Ecto neural progenitor cell (in vitro differentiated cells): ENCODE measurements at places on chromosomes 16 and 17.

GRCh38 chr17:35795007-35795870 is at the start of gene MMP28:
MMP28 (minus strand) TSS chr17:35795641; CDS start chr17:35795377, 264 bp downstream.
- peak; percentile 80 for DNase-seq

DNA sequence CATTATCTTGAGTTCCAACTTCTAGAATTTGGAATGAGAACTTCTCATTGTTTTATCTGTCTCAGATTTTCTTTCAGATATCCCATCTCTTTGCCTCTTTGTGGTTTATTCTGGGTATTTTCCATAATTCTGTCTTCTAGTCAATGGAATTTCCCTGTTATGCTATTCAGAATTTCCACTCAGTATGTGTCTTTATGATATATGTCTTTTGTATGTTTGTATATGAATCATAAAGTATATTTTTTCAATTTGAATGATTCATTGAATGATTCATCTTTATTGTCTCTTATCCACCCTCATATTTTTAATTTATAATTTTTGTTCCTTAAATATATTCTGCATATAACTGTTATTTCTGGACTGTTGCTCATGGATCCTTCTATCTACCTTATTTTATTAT is 729.7 kb upstream of the GOT2 start:
- no peak for DNase-seq

- no peak for DNase-seq
Observed at GRCh38 chr16:22721511-22722100, 92.4 kb upstream of the HS3ST2 start.

DNA sequence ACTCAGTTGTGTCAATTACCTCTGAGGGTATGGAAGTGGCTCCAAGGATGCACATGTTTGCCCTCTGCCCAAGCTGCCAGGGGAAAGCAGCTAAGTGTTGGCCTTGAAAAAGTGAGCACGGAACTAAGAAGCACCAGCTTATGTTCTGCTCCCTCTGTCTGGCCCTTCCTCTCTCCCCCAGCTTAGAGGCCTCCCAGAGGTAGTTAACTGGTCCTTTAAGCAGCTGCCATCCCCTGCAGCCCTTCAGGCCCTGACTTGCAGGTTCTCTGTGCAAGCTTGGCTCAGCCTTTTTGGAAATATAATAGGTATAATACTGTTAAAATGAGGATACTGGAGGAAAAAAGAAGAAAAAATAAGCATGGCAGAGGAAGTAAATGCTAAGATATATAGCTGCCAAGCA is 7.0 kb upstream of the UBE2Z start:
- DNase-seq = no peak

DNA sequence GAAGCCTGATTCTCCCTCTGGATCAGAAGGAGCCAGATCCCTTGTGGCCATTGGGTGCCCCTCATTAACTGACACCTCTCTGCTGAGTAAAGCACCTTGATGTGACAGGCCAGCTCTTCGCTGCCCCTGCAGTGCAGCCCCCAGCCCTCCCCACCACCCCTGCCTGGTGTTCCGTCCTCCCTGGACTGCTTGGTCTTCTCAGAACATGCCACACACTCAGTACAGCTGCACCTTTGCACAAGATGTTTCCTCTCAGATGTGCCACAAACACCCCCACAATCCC is 20.2 kb downstream of the GOSR2 start:
- no peak for DNase-seq

- no peak for DNase-seq
Observed at GRCh38 chr16:89009343-89010209, 32.6 kb upstream of the CBFA2T3 start.

DNA sequence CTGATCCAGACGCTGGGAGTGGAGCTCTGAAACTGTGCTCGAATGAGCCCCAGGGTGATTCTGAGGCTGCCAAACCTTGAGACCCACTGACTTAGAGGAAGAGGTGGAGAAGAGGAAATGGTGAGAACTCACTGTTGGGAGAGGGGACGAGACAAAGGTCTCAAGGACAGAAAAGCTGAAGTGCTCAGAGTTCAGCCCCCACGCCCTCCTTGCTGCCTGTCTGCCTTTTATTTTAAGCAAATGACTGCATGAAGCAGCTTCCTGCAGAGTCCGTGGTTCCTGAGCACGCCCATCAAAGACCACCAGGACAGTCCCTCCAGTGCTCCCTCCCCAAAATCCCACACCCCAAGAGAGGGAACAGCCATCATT is 20.4 kb downstream of the COTL1 start:
- DNase-seq = no peak

DNA sequence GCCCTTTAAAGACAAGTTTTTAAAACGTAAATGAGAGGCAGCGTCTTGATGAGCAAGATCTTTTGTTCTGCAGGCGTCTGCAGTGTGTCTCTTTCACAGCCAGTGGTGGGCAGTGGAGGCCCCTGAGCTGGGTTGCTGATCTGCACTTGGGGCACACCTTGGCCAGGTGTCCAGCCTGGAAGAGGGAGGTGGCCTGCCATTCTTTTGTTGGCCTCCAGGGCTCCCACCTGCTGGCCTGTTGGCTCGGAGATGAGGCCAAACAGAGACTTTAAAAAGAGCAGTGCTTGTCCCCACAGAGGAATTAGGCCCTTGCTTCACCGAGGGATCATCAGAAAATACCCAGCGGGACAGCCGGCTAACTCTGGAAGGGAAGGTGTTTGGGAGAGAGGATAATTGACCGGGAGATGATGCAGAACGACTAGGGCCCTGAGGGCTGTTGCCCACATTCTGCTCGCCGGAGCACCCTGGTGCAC is 145.9 kb upstream of the PLCG2 start:
- DNase-seq = no peak

GRCh38 chr17:50464736-50465135 is 3.9 kb downstream of the CHAD start:
- DNase-seq = no peak

GRCh38 chr17:57860414-57860999 is 10.7 kb upstream of the MRPS23 start:
- DNase-seq = no peak

DNA sequence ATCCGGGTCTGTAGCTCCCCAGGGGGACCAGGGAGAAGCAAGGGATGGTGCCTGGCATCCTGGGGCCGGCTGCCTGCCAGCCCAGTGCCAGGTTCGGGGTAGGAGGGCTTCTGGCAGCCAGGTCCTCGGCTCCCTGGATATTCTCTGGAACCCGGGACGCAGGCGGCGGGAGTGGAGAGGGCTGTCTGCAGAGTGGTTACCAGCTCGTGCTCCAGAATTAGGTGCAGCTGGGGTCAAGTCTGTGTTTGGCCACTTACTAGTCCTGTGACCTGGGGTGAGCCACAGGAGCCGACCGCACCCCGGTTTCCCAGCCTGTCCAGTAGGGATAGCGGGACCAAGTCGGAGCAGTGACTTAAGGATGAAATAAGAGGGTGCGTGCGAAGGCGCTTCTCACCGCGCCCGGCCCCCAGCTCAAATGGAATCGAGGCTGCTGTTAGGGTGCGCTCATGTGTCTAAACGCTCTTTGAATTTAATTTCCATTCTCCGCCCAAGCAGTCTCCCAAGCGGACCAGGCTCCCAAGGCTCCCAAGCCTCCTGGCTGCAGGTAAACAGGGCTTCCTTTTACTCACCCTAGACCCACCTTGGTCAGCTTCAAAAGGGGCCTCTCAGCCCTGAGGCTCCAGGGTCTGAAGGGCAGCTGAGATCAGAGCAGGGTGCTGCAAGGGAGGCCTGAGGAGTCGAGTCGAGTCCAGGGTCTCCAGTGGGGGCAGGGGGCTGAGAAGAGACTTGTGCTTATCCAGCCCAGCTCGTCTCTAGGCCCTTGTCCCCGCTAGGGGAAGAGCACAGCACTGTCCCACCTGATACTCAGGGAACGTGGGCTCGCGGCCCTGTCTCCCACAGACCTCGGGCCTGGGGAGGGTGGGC is 28.3 kb upstream of the ZNF469 start:
- no peak for DNase-seq

DNA sequence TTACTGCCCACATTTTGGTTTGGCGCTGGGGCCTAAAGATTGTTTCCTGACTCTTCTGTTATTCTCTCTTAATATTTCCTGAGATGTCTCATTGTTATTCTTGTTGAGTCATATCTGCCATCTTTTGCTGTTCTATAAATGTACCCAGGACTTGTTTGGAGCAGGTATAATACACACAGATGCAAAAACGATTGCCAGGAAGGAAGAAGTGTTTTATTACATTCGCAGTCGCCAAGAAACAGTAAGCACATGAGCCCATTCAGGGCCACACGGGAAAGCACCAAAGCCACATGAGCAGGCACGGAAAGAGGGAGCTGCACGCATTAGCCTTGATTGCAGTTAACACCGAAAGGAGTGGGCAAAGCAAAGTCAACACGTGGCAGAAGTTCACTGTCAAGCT is 70.2 kb downstream of the ARHGAP44 start:
- DNase-seq = no peak

DNA sequence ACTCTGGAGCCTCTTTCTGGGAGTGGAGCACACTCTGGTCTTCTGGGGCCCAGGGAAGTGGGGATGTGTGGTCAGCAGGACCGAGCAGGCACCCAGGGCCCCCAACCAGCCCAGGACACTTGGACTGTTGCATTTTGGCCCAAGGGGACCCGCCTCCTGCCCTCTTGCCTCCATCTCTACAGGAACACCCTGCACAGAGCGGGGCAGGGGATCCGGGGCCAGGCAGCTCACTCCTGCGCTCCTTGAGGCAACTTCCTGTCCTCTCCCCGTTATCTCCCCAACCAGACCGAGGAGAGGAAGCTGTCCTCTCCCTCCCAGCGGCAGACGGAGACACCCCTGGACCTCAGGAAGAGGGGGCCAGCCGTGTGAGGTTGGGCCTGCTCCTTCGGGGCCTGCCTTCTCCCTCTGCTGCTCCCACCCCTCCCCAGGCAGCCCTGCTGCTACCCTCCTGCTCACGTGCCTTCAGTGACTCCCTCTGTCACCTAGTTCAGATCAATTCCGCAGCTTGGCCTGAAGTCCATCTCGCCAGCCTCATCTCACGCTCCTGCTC is 10.0 kb upstream of the ATP2A3 start:
- DNase-seq = no peak

DNA sequence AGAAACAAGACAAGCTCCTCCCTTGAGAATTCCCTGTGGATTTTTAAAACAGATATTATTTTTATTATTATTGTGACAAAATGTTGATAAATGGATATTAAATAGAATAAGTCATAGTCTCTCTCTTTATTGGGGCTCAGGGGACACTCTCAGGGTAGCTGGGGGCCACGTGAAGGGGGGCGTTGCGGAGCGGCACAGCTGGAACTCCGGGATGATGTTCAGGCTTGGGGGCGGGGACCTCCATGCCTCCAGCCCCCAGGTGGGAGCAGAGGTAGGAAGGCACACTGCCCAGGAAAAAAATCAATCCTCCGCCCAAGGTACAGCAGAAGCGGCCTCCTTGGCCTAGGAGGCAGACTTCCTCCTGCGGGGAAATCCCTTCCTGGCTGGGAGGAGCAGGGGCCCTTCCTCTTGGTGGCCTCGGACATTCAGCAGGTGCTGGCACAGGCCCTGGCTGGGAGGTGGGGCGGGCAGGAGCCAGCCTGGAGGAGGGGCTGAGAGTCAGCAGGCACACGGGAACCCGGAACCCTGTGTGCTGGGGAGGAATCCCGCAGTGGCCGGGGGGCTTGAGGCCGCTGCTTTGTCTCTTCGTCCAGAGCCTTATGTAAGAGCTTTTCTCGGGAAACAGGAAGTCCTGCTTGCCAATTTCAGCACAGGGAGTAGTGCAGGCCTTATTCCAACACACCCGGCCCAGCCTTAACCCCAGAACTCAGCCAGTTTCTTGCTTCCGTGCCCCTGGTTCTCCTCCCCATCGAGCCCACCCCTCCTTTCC is 591 bp upstream of the TNFSF13 start:
- DNase-seq = no peak

GRCh38 chr17:81511554-81511803 is 1.1 kb downstream of the ACTG1 start:
- DNase-seq = no peak

DNA sequence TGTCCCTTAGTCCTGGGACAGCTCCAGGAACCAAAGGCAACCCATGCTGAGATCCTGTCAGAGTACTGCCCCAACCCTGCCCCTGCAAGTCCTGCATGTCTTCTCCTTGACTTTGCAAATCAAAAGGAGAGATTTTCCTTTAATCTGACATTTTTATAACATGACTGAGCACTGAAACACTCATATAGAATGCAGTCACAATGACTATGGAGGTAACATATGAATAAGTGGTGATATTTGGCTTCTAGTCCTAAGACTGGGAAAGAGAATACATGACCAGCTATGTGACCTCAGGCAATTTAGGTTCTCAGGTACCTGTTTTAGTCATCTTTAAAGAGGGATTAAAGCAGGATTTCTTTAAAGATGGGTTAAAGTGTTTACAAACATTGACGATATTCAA is 941.6 kb upstream of the CDH8 start:
- no peak for DNase-seq

GRCh38 chr17:2735896-2736295 is 13.6 kb downstream of the CCDC92B start:
- DNase-seq = no peak

DNA sequence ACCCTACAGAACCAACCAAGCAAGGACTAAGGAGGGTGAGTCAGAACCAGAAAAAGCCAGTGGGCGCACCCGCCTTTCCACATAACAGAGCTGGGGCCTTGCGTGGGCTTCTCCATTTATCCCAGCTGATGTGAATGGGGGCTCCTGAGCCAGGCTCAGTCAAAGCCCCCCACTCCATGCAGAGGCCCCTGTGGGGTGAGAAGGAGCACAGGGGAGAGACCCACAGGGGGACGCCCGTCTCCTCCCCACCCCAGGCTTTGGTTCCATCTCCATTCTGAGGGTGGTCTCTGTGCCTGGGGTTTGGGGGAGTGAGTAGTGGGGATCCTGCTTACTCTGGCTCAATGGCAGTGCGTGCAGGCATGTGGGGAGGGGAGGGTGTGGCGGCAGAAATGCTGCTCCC is 210.1 kb upstream of the TNRC6C start:
- DNase-seq = no peak

DNA sequence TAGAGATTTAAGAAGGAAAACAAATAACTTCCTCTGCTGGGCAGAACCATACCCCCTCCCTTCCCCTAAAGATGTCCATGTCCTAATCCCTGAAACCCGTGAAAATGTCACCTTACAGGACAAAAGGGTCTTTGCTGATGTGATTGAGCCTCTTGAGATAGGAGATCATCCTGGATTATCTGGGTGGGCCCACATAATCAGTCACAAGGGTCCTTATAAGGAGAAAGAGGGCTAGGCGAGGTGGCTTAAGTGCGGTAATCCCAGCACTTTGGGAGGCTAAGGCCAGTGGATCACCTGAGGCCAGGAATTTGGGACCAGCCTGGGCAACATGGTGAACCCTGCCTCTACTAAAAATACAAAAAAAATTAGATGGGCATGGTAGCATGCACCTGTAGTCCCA is 12.0 kb upstream of the SLC39A11 start:
- DNase-seq = no peak

DNA sequence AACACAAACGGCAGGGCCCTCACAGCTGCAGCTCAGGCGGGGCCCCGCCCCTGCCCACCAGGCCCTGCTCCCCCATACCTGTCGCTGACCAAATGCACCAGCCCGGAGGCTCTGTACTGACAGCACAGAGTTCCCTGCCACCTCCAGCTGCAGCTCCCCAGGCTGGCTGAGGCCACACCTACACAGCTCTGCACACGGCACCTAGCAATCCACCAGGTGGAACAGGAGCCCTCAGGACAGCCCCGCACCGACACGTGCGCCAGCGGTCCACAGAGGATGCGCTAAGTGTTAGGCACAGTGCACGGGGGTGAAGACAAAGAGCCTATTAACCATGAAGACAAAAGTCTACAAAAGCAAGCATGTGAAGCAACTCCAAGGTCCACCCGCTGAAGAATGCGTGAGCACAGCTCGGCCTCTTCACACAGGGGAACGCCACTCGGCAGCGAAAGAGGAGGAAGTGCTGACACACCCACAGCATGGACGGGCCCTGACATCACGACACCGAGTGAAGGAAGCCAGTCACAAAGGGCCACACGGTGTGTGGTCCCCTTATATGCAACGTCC is 5.4 kb downstream of the ZCCHC14 start:
- DNase-seq = no peak

- DNase-seq = no peak
Observed at GRCh38 chr17:70127221-70127873, 42.0 kb upstream of the KCNJ2 start.
